Stimulated activated CD4-positive, alpha-beta T cell treated with anti-CD3 and anti-CD28 coated beads, Interleukin-4, amount 100 ng/mL, for 24 hours (primary cell): ENCODE measurements at places on chromosomes 12 and 14.

GRCh38 chr12:20420557-20420956 is 52.2 kb downstream of the PDE3A start:
- no peak for DNase-seq

DNA sequence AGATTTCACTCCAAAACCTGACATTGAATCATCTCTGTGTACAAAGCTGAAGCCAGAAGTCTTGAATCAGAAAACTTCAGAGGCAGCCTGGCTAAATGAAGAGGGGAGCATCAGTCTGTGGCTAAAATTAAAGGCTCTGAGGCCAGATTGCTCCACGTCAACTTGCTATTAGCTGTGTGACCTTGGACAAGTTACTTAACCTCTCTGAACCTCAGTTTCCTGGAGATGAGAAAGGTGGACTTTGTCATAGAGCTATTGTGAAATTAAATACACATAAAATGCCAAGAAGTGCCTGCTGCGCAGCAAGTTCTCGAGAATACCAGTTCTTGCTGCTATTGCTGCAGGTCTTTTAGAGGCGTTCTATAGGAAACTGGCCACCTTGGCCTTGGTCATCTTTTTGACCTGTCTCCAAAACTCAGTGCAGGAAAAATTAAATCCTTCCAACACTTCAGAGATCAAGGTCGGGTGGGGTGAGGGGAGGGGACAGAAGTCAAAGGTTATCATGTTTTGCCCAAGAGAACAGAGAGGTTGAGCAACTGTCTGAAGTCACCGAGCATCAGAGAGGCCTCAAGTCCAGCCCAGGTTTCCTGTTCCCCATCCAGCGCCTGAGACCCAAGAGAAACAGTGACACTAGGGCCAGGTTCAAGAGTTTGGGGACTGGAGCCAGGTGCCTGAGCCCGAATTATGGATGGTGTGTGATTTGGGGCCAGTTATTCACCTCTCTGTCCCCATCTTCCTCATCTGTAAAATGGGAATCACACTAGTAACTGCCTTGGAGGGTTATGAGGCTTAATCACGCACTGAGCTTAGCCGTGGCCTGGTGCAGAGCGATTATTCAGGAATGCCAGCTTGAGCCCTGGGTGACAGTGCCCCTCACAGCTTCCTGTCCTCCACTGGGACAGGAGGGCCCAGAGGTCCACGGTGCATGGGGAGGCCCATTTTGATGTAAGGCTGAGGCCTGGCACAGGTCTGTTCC is 1.1 kb downstream of the SERPINA1 start:
- no peak for DNase-seq

GRCh38 chr12:87157791-87158190 is 871.4 kb downstream of the C12orf50 start:
- DNase-seq: no peak

- DNase-seq: no peak
Observed at GRCh38 chr14:97687944-97688630, 890.9 kb downstream of the VRK1 start.

DNA sequence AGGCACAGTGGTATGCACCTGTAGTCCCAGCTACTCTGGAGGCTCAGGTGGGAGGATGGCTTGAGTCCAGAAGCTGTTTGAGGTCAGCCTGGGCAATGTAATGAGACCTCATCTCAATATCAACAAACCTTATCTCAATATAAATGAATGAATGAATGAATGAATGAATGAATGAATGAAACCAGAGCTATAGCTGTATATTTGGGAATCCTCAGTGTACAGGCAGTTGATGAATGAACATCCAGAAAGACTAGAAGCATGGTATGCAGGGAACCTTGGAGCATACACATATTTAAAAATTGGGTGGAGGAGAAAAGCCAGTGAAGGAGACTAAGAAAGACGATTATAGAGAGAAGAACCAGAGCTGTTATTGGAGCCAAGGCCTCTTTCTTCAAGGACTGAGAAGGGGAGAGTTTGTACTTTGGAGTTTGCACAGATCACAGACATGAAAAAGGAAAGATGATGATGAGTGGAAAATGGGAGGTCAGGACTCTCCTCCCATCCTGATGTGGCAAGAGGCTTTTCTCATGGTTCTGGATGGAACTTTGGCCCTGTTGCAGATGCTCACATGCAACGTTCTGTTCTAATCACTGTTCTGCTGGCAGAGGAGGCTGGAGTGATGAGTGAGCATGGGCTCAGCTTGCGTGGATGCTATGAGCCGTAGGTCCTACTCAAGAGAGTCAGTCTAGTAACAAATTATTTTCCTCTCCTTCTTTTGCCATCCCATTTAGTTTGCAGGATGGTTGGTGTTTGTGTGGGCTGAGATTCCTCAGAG is 114.4 kb downstream of the PRKCH start:
- no peak for DNase-seq

DNA sequence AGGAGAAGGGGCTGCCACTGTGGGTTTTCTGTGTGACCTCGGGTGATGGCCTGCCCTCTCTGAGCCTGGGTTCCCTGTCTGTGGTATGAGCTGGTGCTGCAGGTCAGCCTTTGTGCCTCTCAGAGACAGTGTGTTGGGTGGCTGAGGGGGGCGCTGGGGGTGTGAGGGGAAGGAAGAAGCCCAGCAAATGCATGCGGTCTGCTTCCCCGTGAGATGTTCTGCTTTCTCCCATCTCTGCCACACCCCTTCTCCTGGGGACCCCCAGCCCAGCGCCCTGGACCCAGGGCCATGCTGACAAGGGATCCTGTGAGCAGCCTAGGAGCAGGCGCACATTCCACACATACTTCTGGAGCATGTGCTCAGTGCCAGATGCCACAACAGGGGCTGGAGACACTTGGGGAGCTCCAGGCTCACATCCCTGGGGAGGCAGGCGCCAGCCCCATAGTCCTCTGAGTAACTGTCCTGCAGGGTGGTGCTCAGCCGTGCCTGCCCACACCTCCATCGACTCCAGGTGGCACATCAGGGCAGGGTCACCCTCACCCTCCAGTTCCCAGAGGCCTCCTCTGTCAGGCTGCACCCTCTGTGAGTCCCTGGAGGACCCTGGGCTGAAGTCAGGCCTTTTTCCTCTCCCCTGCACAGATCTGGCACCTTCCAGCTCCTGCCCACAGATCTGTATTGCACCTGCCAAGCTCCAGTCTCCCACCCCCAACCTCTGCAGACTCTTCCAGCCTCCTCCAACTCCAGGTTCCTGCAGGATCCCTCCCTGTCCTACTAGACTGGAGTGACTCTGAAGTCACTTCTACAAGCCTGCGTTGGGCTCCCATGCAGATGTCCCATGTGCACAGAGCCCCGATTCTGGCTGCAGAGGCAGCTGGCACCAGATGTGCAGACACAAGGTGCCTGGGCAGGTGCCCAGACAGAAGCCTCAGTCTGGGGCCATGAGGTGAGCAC is 205.6 kb downstream of the KIF26A start:
- DNase-seq: no peak

- no peak for DNase-seq
Observed at GRCh38 chr12:11704089-11704488, 54.6 kb downstream of the ETV6 start.

DNA sequence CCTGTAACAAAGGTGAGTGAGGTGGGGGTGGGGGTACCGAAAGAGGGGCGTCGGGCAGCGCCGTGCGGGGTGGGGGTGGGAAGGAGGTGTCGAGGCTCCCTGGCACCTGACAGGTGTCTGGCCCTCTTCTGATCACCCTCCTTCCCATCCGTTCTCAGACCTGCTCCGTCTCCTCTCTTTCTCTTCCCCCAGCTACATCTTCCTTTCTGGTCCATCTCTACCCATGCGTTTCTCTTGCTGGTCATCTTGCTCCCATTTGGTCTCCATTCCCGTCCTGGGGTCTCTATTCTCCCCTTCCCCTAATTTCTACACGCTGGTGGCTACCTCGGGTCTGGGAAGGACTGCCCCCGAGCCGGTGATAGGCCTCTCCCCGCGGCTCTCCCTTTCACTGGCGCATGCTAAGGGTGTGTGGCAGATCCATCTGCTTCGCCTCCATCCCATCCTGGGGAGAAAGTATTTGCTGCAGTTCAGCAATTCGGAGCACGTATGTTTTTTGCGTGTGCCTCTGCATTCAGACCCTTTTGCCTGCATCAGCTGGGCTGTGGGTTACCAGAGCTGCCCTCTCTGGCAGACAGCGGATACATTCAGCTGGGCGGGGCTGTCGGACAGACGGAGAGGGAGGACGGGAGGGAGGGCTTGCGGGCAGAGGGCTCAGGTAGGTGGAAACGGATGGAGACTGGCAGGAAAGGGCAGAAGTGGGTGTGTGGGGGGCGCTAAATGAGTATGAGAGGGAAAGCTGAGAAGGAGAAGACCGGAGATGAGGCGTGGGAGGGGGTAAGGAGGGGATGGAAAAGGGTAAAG is 730 bp downstream of the CLSTN3 start:
- DNase-seq: peak; percentile 48

- DNase-seq: peak; percentile 13
Observed at GRCh38 chr12:11652351-11653040, 3.0 kb downstream of the ETV6 start.

DNA sequence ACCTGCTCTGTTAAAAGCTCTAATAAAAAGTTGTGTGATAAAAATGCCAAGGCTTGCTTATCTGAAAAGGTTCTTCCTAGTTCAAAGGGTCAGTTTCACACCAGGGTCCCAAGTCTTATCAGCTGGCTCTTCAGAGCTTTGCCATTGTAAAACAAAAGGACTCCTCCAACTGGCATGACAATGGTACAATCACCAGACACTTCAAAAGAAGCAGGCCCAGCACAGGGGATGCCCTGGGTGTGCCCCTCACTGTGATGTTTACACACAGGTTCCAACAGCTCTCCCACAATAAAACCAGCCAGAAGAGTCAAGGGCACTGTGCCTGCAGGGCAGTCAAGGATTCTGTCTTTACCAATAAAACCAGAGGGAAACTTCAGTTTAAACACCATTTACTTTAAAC is 78.7 kb downstream of the PRICKLE1 start:
- DNase-seq: no peak

- no peak for DNase-seq
Observed at GRCh38 chr12:91910871-91911388, 234.7 kb downstream of the BTG1 start.

DNA sequence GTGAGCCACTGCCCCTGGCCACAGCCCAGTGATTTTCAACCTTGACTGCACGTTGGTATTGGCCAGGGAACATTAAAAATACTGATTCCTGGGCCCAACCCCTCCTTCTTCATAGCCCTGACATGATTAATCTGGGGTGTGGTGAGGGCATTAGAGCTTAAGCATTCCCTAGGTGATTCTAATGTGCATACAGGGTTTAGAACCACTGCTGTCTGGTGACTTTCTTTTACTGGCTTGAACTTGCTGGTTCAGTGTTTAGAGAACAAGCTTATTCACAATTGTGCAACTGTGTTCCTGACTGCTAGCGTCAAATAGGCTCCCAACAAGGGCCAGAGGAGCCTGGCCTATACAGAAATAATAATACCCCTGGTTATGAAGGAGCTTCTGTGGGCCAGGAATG is 488.8 kb upstream of the CCDC196 start:
- DNase-seq: no peak

GRCh38 chr12:1328391-1328790 is 266.0 kb downstream of the FBXL14 start:
- no peak for DNase-seq
